Activated CD4-positive, alpha-beta T cell treated with anti-CD3 and anti-CD28 coated beads, Interleukin-2, Interleukin-4, amounts not matched to agents 100 ng/mL and 50 ng/mL, durations not matched to agents 16 hours and 8 hours (primary cell): ENCODE measurements at places on chromosomes 1 and 21.

DNA sequence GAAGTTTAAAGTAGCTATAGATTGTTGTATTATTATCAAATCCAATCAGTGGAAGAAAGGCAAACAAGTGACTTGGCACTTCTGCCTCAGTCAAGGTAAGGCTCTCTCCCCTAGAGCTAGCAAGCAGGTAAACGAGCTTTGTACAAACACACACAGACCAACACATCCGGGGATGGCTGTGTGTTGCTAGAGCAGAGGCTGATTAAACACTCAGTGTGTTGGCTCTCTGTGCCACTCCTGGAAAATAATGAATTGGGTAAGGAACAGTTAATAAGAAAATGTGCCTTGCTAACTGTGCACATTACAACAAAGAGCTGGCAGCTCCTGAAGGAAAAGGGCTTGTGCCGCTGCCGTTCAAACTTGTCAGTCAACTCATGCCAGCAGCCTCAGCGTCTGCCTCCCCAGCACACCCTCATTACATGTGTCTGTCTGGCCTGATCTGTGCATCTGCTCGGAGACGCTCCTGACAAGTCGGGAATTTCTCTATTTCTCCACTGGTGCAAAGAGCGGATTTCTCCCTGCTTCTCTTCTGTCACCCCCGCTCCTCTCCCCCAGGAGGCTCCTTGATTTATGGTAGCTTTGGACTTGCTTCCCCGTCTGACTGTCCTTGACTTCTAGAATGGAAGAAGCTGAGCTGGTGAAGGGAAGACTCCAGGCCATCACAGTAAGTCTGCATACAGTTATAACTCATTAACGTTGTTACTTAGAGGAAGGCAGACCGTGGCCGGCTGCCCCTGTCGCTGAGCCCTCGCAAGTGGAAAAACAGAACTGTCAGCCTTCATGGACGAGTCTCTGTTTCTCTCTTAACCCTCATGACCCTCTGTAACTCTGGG lies at the start of gene PALMD:
Gene PALMD (plus strand): TSS at position 415 of the 833 bp plus-strand sequence. CDS start 205 bp downstream, at position 620.
- DNase-seq: no peak

DNA sequence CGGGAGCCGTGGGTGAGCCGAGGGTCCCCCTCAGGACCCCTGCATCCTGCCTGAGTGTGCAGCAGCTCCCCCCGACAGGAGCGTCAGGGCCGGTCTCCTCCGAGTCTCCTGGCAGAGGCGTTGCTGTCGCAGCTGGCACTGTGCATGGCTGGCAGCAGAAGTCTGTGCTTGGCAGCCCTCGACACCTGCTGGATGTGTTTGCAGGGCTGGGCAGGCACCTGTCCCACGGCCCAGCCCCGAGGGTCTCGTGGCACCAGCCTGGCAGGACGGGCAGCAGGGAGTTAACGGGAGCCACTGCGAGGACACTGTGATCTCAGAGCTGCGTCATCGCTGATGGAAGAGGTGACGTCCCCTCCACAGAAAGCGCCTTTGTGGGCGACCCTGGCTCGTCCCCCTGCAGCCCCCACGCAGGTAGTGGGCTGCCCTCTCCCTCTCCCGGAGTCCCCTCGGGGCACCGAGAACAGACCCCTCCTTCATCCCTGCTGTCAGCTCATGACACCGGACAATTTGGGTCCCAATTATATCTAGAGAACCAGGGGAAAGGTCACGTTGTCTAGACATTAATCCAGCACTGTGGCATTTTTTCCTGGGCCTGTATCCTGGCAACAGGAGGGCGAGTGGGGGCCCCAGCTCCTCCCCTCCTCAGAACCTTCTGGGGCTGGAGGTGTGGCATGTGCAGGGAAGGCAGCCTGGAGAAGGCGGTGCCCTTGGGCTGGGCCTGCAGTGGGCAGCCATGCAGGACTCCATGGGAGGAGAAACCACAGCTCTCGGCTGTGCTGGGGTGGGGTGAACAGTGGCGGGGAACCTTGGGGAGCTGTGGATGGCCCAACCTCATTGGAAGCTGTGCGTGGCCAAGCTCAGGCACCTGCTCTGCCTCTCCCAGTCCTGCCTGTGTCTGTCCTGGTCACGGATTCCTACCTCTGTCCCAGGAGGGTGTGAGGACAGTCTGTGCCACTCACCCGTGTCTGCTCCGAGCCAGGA lies 15.4 kb downstream of the COL18A1 start:
- DNase-seq: no peak

GRCh38 chr1:17594690-17595601 lies 55.4 kb downstream of the ARHGEF10L start:
- no peak for DNase-seq

- DNase-seq: no peak
Observed at GRCh38 chr1:23566304-23566703, 7.0 kb upstream of the ID3 start.

- DNase-seq: no peak
Observed at GRCh38 chr1:20153000-20153418, 13.9 kb downstream of the PLA2G2F start.

DNA sequence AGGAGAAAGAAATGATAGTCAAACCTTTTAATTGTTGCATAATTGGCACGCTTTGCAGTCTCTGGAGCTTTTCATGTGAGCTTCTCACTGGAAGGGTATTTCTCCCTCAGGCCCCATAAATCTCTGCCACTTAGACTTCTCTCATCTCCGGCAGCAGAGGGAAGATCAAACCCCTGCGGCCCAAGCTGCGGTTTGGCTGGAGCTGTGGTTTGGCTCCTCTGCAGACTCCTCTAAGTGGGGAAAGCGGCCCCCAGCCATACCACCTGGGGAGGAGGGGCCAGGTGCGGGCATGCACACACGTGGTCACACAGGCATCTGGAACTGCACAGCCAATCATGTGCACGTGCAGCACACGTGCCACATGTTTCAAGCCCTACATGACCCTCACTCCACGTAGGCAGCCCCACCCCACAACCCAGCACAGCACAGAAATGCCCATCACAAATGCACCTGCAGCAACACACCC lies 58.3 kb downstream of the UBE2T start:
- DNase-seq: no peak

DNA sequence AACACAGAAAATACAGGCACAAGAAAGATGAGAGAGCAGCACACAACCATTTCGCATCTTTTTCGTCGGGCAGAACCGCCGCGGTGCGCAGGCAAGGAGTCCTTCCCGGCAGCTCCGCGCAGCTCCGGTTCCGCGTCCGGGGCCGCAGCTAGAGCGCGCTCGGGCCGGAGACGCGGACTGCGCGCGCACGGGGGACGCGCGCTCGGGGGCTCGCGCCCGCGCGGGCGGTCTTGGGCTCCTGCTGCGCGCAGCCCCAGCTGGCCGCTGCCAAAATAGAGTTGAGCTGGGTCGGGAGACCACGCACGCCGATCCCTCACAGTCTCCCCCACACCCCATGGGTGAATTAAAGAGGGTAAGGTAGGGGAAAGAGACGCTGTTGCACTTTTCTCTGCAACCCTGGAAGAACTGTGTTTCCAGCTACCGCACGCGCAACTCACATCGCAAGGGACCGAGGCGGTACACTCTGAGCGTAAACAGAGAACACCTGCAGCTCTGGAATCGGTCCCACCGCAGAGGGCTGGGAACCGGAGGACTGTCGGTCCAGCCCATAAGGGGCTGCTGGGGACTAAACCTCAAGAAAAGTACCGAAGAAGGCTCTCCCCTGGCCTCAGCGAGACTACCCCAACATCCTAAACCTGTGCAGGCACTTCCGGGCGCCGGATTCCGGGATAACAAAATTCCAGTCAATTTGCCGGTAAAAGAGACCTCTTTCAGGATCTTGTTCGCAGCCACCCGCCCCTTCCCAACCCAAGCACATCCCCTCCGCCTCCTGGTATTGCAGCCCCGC lies 1.7 kb downstream of the NR5A2 start:
- no peak for DNase-seq

- DNase-seq: no peak
Observed at GRCh38 chr1:66282891-66283621, 250.9 kb upstream of the SGIP1 start.

- no peak for DNase-seq
Observed at GRCh38 chr1:204167730-204168129, 1.6 kb upstream of the REN start.

GRCh38 chr21:38780879-38781278 lies 24.9 kb upstream of the ETS2 start:
- DNase-seq: peak; percentile 51

GRCh38 chr1:77579547-77579946 lies 102.9 kb downstream of the ZZZ3 start:
- no peak for DNase-seq

- DNase-seq: no peak
Observed at GRCh38 chr21:32022146-32022545, 149.3 kb downstream of the HUNK start.

- DNase-seq: no peak
Observed at GRCh38 chr1:106465666-106466065, 590.8 kb upstream of the PRMT6 start.

DNA sequence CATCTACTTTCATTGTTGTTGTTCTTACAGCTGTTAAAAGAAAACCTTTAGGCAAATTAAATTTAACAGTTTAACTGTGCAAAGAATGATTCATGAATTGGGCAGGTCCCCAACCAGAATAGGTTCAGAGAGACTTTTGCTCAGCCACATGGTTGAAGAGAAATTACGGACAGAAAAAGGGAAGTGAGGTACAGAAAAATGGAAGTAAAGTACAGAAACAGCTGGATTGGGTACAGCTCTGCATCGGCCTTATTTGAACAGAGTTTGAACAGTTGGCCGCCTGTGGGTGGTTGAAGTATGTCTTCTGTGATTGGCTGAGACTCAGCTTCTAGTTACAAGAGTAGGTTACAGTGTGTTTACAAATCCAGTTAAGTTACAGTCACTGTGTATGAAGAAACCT lies 210.1 kb downstream of the FGGY start:
- no peak for DNase-seq

- DNase-seq: no peak
Observed at GRCh38 chr1:2462819-2463218, 13.3 kb upstream of the PLCH2 start.

DNA sequence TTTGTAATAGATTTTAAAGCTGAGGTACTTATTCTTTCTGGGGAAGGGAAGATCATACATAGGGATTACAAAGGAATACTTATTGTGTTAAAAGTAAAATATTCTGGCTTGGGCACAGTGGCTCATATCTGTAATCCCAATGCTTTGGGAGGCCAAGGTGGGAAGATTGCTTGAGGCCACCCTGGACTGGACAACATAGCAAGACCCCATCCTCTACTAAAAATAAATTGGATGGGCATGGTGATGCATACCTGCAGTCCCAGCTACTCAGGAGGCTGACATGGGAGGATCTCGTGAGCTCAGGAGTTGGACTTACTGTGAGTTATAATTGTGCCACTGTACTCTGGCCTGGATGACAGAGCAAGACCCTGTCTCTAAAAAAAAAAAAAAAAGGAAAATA lies 27.6 kb downstream of the GABPB2 start:
- no peak for DNase-seq

DNA sequence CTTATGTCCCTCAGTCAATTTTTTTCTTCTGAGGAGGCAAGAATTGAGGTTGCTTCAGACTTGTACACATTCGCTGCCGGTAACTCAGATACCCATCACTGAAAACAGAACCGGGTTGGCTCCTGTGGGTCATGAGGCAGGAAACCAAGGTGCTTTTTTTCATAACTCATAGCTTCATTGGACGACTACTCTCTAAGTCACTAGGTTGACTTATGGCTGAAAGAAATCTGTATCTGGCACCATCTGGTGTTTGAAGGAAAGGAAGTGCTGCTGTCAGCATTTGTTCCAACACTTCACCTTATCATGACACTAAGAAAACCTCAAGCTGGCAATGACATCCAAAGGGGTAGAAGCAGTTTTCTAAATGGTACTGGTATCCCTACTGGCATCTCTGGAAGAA lies 82.3 kb downstream of the TBX19 start:
- DNase-seq: peak; percentile 81

DNA sequence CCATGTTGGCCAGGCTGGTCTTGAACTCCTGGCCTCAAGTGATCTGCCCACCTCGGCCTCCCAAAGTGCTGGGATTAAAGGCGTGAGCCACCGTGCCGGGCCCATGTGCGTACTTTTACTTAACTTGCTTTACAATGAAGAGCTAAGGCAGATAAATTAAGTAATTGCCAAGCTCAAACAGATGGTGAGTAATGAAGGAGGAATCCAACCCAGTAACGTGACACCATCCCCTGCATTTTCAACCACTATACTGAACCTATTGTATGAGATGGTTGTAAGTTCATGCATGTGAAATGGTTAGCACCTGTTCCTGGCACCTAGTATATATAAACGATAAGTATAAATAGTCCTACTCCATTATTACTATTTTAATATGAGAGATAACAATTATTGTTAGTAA lies 588.0 kb upstream of the BEND5 start:
- no peak for DNase-seq

GRCh38 chr1:153536671-153537375 lies 1.0 kb upstream of the S100A6 start:
- DNase-seq: no peak

DNA sequence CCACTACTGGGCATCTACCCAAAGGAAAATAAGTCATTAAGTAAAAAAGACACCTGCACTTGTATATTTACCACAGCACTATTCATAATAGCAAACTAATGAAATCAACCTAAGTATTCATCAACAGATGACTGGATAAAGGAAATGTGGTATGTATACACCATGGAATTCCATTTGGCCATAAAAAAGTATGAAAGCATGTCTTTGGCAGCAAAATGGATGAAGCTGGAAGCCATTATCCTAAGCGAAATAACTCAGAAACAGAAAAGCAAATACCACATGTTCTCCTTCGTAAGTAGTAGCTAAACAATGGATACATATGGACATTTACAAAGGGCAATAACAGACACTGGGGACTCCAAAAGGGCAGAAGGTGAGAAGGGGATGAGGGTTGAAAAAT lies 485.7 kb upstream of the BRINP3 start:
- DNase-seq: no peak

GRCh38 chr21:24955275-24955961 lies 651.9 kb downstream of the MRPL39 start:
- DNase-seq: peak; percentile 2

DNA sequence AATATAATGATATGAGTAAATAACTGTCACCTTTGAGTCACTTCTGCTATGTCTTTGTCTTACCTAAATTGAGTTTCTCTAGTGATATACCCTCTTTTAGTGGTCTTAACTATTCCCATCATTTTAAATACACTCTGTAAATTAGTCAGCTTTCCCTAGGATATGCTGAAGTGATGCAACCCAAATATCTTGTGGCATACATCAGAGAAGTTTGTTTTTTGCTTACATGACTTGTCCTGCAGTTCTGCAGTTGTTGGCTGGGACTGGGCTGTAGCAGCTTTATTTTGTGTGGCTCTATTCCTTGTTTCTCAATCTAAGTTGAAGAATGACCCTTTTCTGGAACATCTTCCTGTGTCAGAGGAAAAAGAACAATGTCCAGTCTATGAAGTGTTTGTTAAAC lies 76.4 kb downstream of the TTC3 start:
- DNase-seq: no peak

DNA sequence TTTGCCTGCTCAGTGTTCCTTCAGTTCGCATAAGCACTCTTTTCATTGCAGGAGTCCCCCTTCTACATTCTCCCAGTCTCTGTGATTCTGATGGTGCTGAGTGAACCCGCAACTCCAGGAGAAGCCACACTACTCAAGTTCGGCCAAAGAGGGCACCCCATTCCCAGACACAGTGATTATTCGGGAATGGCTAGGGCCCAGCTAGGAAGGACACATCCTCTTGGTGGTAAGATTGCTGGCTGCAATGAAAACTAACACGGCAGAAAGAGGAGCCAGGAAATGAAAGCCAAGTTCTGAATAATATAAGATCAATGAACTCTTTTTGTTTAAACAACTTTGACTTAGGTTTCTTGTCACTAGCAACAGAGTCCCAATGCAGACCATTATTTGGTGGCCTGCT lies 14.9 kb downstream of the CREG1 start:
- DNase-seq: no peak
